Activated CD4-positive, alpha-beta T cell treated with anti-CD3 and anti-CD28 coated beads, Interleukin-2, amount 50 U/mL, for 4 hours (primary cell): ENCODE measurements at places on chromosomes 3 and 15.

GRCh38 chr3:124078953-124079911 is 87.3 kb upstream of the ROPN1 start:
- no peak for DNase-seq

DNA sequence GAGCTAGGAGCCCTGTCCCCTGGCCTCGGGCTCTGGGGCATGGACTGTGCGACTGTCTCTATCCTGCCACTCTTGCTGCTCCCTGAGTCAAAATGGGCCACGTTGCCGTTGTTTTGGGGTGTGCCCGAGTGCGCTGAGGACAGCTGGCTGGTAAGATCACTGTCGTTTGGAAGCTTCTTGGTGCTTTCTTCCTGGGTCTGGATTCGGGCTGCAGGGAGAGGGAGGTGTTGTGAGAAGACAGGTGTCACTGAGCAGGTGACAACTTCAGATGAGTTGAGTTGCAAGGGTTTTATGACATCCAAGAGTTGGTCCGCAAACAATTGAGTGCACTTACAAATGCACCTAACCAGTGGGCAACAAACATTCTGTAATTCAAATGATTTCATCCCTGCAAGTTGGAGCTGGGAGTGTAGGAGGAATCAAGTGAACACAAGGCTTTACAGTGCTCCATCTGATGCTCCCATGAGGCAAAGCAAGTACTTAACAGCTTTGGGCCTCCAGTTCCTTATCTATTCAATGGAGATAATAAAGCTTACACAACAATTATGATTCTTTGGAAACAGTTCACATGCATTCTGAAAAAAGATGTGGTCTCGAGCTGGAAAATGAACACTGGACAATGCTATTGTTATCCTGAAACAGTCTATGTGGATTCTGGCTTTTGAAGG is 11.0 kb upstream of the STARD5 start:
- no peak for DNase-seq

DNA sequence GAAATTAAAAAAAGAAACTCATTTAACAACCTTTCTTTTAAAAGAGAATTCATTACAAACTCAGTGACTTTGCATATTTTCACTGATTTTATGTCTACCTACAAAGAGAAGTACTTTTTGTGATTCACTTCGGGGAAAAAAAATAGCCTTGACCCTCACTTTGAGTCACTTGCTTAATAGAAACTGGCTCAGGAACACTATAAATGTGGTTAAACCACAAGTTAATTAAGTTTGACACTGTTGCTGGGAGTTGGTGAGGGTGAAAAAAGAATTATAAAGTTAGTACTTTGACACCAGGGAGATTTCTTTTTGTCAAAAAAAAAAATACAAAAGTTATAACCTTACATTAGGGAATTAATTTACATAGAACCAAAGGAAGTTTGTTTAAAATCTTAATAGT is 810.9 kb downstream of the NR2F2 start:
- DNase-seq = no peak

- no peak for DNase-seq
Measured at GRCh38 chr3:155441506-155441905, 148.0 kb upstream of the STRIT1 start.

DNA sequence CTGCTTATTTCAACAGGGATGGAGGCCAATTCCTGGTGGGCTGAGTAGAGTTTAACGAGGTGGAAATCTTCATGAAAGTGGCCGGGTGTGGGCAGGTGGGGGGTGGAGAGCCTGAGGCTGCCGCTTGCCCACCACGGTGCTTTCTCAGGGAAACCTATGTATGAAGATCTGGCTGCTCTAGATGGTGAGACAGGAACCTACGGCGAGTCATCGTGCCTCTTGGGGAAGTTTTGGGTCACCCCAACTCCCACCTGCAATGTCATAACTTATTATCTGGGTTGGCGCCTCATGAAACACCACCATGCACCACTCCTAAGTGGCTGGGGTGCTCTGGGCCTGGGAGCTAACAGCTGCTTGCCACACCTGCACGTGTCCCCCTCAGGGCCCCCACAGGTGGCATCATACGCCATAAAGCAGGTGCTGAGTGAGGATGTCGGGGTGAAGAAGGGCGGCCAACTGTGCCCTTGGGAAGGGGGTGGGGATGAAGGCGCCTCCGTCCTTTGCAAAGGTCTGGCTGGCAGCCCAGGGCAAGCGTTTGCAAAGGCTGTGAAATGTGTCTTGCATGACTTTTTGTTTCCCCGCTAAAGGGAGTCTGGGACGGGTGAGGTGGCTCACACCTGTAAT is 27.9 kb upstream of the SNRPA1 start:
- DNase-seq = no peak

GRCh38 chr15:63344731-63345390 is 36.8 kb downstream of the CA12 start:
- no peak for DNase-seq

GRCh38 chr3:186213946-186214345 is 105.1 kb upstream of the ETV5 start:
- no peak for DNase-seq

- DNase-seq = no peak
Measured at GRCh38 chr3:42043099-42043813, 47.9 kb upstream of the TRAK1 start.

DNA sequence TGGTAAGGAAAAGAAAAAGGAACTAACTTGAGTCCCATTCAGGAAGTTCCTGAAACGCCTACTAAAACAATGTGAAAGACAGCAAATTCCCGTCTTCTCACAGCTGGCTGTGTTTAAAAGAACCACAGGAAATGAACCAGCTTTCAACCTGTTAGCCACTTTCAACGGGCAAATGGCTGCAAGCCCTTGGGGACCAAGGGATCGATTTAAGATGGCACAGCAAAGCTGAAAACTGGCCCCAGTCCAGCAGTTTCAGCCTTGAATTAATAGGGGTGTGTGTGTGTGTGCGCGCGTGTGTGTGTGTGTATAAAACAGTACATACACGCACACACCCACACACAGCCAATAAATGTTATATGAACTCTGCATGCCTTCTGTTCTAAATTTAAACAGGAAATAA is 168.7 kb upstream of the TMCO5A start:
- no peak for DNase-seq

DNA sequence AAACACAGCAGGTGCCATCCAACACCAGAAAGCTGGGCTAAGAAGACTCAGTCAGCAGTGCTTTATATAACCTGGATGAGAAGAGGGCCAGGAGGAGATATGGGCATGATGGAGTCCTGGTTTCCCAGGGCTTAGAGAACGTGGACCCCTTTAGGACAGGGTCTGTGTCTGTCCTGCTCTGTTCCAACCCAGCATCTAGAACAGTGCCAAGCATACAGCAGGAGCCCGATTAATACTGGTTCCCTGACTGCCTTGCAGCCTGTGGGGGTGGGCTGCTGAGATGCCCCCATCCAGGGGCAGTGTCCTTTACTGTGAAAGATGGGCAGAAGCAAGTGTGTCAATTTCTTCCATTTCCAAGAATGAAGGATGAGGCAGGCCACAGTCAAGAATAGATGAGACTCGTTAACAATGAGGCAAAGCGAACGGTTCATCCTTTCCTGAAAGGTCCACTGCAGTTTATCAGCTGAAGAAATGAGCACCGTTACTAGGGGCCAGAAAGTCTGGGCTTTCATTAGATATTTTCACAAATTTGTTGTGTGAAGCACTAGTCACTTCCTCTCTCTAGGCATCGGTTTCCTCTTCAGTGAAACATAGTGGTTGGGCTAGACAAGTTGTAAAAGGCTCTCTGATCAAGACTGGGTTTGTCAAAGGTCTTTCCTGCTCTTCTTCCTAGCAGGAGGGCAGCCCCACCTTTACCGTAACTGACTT is 72.0 kb upstream of the HERC1 start:
- DNase-seq = no peak

- DNase-seq = no peak
Measured at GRCh38 chr15:62524848-62525247, 359.8 kb upstream of the C2CD4B start.

DNA sequence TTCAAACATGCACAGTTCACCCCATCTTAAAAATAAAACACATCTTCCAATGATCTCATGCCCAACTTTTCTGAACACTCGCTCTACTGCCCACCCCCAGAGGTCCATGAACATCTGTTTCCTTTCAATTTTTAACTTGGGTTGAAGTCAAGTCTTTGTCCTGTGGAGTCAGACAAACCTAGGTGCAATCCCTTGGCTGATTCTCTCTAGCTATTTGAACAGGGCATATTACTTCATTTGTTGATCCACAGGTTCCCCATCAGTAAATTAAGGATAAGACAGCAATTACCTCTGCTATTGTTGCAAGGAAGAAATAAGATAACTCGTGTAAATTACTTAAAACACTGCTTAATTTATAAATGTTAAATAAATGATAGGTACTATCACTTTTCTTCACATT is 180.1 kb downstream of the CNTN3 start:
- DNase-seq = no peak

DNA sequence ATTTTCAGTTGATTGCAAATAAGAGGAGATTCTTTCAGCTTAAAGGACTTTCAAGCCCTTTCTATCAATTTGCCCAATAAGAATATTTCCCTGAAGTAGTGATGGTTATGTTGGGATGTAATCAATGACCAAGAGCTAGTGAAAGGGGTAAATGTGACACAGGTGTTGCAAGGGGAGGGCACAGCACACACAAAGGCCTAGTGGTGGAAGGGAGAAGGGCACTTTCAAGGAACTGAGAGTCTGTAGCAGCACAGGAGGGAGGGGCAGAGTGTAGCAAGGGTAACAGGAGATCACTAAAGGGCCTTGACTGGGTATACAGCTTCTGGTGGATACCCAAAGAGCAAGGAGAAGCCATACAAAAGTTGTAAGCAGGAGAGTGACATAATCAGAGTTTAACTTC is 217.8 kb upstream of the ARHGEF26 start:
- no peak for DNase-seq

GRCh38 chr3:159273608-159274007 is 471.8 kb downstream of the MFSD1 start:
- DNase-seq = no peak

- no peak for DNase-seq
Measured at GRCh38 chr15:95940431-95940985, 390.0 kb upstream of the NR2F2 start.
